SHP77 treated with DMSO at 0.1 percent for 48 hours (cell line): ENCODE measurements at places on chromosomes 11 and 22.

- DNase-seq = no peak
These were observed 45.1 kb upstream of the LMO2 start for GRCh38 chr11:33936725-33937604.

DNA sequence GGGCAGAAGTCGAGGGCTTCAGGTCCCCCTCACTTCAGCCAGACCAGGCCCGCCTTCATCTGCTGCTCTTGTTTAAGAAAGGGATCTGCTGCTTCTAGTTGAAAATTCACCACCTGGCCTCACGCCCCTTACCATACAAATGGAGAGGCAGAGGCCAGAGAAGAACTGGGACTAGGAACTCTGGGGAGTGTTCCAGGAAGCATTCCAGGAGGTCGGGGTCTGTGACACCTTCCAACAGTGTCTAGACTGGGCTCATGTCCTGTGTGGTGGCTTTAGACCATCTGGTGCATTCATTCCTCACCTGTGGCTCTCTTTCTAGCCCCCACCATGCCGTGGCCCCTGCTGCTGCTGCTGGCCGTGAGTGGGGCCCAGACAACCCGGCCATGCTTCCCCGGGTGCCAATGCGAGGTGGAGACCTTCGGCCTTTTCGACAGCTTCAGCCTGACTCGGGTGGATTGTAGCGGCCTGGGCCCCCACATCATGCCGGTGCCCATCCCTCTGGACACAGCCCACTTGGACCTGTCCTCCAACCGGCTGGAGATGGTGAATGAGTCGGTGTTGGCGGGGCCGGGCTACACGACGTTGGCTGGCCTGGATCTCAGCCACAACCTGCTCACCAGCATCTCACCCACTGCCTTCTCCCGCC lies 12.3 kb downstream of the TSKU start:
- no peak for DNase-seq

- no peak for DNase-seq
These were observed 6.8 kb downstream of the SAC3D1 start for GRCh38 chr11:65047581-65048422.

- peak; percentile 66 for DNase-seq
These were observed 5.6 kb downstream of the CCDC82 start for GRCh38 chr11:96384156-96384555.

DNA sequence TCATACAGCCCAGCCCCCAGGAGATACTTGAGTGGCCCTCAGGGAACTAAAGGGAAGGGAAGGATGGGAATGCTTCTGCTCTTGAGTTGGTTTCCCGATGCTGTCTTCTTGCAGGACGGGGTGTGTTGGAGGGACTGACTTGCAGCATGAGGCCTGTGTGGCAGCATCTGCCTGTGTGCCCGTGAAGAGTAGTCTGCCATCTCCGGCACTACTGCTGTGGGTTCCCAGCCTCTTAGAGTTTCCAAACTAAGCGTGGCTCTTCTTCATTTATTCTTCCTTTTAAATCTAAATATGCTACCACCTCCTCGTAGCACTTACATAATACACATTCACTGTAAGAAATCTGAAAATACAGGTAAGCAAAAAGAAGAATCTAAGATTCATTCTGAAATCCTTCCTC lies 12.8 kb downstream of the EXT2 start:
- DNase-seq = no peak

GRCh38 chr11:111483431-111483830 lies 28.8 kb downstream of the BTG4 start:
- DNase-seq = no peak

DNA sequence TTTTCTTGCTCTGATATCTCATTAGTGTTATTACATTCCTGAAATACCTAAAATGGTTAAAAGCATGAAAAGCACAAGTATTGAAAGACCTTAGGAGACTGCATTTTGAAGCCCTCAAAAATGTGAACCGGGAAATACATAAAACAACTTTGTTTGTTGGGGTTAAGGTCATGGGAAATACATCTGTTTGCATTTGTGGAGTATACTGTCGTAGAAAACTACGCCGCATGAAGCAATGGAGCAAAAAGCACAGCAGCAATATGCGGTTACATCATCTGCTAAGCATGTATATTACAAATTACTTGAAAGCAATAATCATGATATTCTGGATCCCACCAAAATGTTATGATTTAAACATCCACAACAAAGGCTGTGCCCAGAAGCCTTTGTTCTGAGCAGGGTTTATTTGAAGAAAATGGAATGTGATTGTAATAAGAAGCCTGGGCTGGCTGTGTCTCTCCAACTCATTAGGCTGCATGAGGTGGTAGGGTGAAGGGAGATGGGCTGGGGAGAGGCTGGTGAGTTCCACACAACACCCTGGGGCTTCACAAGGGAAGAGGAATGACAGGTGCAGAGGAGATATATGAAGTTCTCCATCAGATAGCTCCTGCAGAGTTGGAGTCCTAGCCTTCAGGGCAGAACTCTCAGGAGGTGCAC lies 64.7 kb upstream of the LIN7C start:
- no peak for DNase-seq

- no peak for DNase-seq
These were observed 114.3 kb downstream of the CD44 start for GRCh38 chr11:35253237-35253636.

GRCh38 chr11:109121173-109121932 lies 300.6 kb upstream of the C11orf87 start:
- DNase-seq = no peak

GRCh38 chr11:94786264-94787126 lies 18.3 kb downstream of the AMOTL1 start:
- DNase-seq = no peak

DNA sequence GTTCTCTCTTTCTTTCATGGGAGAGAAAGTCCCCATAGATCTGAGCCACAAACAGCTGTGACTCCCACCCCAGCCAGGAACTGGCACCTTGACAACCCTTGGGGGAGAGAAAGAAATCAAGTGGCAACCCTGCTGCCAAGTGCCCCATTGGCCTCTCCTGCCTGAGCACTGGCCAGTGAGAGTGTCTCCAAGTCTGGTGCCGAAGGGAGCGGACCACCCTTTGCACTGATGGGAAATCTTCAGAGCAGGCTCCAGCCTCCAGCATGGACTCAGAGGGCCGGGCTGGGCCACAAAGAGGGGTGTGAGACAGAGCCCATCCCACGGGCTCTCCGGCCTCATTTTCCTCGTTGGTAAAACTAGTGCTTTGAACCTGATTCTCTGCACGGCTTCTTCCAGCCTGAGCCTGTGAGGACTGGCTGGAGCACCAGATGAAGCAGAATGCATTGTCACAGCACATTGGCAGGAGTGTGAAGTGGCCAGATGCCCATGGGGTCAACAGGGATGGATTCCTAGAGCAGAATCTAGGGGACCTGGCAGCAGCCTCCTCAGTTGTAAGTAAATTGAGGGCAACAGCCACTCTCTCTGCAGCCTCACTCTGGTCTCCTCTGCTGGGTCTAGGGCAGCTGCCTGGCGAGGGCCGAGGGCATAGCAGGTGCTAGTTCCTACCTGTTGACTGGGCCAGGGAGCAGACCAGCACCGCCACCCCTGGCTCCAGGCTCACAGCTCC lies 81.4 kb downstream of the TRIM29 start:
- no peak for DNase-seq

- no peak for DNase-seq
These were observed 35.7 kb upstream of the KLHL35 start for GRCh38 chr11:75468534-75469340.

- DNase-seq = no peak
These were observed 20.5 kb upstream of the AMOTL1 start for GRCh38 chr11:94747601-94748041.

DNA sequence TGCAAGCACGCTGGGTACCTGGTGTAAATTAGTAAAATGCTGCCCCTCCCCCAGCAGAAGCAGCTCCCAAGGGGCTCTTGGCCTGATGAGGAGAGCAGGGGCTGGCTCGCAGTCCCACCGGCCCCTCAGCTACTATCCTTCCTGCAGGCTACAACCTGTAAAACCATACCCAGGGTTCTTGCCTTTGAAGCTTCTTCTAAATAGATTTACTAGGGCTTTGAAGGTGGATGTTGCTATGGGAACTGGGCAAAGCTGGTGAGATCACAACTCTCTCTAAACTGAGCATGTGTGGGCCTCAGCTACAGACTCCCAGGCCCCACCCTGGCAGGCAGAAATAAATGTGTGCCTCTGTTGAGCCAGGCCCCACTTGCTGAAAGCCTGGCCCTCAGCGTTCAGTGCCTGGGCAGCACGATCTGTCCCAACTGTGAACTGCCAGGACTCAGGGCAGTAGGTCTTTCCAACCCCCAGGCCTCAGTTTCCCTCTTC lies 18.5 kb downstream of the CD5 start:
- DNase-seq = no peak

GRCh38 chr11:111387363-111387762 lies 8.3 kb upstream of the POU2AF1 start:
- DNase-seq = peak; percentile 89

GRCh38 chr11:134282121-134283045 lies 6.2 kb downstream of the GLB1L3 start:
- no peak for DNase-seq

GRCh38 chr11:40281052-40281580 lies 1178.3 kb downstream of the LRRC4C start:
- DNase-seq = no peak

DNA sequence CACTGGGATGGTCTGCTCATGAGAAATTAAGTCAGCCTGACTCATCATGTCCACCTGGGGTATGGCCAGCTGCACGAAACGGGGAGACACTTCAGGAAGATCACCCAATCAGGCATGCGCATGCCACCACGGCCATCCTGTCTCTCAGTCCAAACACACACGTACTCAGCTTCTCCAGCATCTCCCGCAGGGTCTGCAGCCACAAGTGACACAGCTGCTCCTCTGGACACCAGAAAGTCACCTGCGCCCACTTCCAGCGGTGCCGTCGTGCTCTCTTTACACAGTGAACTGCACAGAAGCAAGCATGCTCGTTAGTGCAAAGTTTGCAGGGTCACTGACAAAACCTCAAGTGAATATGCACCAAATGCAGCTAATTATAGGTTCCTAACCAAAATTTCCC lies 18.1 kb downstream of the CERK start:
- DNase-seq = no peak

GRCh38 chr11:105046898-105047579 lies 1.9 kb upstream of the CARD16 start:
- no peak for DNase-seq

DNA sequence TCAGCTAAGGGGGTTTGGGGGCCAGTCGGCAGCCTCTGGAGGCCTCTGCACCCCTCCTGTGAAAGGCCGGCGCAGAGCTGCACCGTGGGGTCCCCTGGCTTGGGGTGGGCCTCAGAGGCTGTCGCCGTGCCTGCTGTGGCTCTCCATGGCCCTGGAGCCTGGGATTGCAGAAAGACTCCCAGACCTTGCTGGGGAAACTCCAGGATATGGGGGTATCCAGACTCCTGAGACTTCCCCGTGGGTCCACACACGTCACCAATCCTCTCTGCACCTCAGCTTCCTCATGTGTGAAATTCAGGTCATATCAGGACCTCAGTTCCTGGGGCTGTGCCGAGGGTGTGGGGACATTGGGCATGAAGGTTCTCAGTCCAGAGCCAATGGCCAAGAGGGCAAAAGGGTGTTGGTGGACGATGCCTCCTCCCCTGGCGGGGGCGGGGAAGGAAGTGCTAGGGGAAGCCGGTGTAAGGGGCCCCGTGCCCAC lies 97.1 kb downstream of the KCNQ1 start:
- no peak for DNase-seq

GRCh38 chr11:16685914-16686313 lies 52.5 kb upstream of the C11orf58 start:
- DNase-seq = no peak

DNA sequence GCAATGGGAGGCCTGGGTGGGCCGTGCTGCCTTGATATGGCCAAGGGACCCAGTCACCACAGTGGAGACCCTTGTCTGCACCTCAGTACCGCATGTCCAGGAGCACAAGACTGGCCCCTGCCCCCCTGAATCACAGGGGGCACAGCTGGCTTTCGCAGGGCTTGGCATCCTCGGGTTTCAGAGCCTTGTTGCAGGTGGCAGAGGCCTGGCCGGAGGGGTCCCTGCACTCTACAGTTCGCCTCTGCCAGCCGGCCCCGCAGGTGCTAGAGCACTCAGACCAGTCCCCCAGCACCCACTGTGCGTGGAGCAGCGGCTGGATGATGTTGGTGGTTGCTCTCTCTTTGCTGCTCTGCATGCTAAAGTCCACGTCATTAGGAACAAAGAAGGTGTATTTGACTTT lies 23.0 kb downstream of the ADAMTS8 start:
- no peak for DNase-seq

- DNase-seq = no peak
These were observed 7.0 kb upstream of the MTNR1B start for GRCh38 chr11:92962446-92962845.

DNA sequence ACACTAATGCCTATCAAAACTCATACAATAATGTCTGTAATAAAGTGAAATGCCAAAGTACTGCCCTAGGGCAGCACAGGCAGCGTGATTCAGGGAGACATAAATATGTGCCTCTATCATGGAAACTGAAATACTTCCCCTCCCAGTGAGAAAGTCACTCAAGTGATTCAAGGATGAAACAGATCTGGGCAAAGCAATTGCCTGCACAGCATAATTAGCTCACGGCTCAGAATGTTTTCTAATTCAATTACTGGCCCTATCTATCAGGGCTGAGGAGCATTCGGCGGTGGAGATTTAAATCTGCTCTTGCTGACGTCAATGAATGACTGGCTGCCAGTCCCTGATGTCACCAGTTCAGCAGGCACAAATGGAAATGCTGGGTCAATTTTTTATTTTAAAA lies 27.7 kb upstream of the PPP2R1B start:
- DNase-seq = no peak

DNA sequence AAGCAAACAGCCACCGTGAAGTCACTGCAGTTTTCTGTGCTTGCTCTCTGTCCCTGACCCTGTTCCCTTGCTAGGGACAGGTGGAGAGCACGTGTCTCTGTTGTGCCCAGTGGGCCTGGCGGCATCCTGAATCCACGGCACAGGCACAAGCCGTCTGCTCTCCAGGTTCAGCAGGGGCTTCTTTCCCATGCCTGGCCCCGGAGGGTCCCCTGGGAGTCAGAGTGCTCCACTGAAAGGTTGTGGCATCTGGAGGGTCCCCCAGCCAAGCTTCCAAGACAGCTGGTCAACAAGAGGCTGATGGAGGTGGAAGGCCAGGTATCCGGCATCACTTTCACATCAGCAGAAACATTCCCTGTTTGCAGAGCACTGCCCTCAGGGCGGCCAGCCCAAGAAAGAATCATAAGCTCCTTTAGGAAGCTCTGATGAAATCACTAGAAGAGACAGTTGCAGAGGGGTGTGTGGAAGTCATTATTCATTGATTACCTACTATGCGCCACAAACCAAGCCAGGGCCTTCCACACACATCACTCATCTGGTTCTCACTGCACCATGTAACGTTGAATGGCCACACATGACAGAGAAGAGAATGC lies 346.4 kb upstream of the B3GAT1 start:
- no peak for DNase-seq

DNA sequence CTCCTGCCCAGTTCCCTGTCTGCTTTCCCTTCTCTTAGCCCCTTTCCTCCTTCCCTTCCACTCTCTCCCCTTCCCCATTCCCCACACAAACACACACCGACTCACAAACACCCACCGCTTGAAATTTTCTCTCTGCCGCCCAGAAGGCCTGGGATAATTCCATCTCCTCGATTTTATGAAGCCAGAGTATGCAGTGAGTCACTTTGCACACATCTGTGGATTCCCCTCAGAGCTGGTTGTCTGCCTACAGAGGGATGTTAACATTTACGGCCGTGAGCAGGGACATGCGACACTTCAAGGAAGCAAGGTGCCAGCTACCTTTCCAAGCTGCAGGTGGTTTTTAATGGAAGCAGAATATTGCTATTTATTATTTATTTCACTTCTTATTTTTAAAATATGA lies 332.0 kb downstream of the TENM4 start:
- DNase-seq = no peak
